SJSA1 (cell line): ENCODE measurements at places on chromosomes 11 and 22. TPM values are rescaled to one million over a fixed set of nuclear protein-coding genes. Genes with fewer than 3 reads are reported as not detected.

The LTBP3 gene
- total RNA-seq, result 22.9 and 52.0 TPM in 2 replicates

- DNase-seq, result no peak
Observed at GRCh38 chr22:29782061-29782845, 15.1 kb downstream of the UQCR10 start.

GRCh38 chr11:8373519-8374432 is 110.1 kb upstream of the LMO1 start:
- DNase-seq, result no peak

- no peak for DNase-seq
Observed at GRCh38 chr11:45025716-45026492, 75.2 kb upstream of the TP53I11 start.

GRCh38 chr22:48637231-48637630 is 1190.4 kb downstream of the BRD1 start:
- DNase-seq, result no peak

DNA sequence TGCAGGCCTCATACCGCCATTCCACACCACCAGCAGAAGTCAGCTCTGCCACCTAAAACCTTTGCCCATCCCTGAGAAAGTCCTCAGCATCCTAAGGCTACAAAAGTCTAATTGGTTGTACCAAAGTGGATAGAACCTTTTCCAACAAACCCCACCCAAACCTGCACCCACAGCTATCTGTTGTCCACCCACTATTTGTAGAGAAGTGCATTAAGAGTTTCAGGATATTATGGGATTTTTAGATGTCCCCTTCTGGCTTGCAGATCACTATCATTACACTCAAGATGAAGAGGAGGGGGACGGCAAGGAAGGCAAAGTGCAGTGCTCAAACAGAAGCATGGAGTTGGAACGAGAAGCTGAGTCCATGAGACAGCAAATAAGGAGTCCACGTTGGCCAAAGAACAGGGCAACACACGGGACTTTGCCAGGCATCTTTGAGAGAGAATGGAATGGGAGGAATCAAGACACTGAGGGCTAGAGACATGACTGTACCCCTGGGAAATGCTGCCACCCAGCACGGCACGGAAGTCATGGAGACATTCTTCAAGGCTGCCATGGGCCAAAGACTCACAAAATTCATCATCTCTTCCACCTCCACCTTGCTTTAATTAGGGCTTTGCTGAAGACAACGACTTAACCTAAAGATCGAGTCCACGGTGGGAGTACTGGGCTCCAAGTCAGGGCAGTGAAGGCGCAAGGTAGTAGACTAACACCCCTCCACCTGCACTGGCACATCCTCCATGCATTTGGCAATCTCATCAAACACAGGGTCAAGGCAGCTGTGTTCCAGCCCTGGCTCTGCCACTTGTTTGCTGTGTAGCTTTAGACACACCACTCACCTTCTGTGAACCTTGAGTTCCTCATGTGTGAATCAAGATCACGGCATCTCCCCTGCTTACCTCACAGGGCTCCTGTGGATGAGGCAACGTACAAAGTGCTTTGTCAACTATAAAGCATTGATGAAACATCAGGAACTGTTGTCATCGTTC is 112.9 kb upstream of the TMEM45B start:
- no peak for DNase-seq

- no peak for DNase-seq
Observed at GRCh38 chr11:40506226-40506625, 953.2 kb downstream of the LRRC4C start.

GRCh38 chr22:44271732-44272400 is 40.9 kb downstream of the SHISAL1 start:
- no peak for DNase-seq

The HBB gene
- not detected in 2 replicates for total RNA-seq

The BCR gene
- 27.0 and 28.6 TPM in 2 replicates for total RNA-seq

DNA sequence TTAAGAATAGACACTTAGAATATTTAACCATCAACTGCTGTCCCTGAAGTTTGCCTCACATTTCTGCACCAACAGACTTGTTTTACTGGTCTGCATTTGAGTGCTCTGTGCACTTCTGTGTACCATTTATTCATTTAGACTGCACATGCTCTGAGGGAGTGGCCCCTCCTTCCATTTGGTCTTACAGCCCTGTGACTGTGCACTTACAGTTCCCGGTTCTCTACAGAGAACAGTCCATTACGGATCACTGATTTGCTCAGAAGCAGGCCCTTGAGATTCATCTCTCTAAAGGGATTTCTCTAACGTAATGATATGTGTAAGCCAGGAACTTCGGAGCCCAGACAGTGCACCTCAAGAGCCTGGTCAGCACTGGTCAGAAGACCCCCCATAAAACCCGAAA is 247.3 kb upstream of the BLID start:
- DNase-seq, result no peak

The FOSL1 gene
- 72.1 and 97.5 TPM in 2 replicates for total RNA-seq

DNA sequence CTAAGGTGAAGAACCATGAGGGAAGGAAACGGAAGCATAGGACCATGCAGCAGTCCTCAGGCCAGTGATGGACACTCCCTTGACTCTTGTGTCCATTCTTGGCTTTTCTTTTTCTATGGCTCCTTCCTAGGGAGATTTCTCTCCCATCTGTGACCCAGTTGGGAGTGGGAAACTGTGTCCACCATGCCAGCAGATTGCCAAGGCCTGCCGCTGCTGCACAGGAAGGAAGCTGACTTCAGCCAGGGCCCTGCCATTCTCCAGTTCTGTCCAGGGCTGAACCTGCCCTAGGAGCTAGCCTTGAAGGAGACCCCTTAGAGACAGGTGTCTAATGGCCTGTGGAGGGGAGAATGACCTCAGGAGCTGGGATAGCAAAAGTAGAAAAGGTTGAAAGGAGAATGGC is 17.4 kb downstream of the SSH3 start:
- DNase-seq, result no peak

The SF1 gene
- total RNA-seq, result 154 and 170 TPM in 2 replicates

The HTR3A gene
- total RNA-seq, result not detected in 2 replicates

The NRGN gene
- total RNA-seq, result 2.9 and 5.2 TPM in 2 replicates

GRCh38 chr11:33646629-33647028 is 54.0 kb downstream of the C11orf91 start:
- DNase-seq, result no peak

GRCh38 chr11:87368151-87368550 is 330.4 kb downstream of the TMEM135 start:
- DNase-seq, result no peak

DNA sequence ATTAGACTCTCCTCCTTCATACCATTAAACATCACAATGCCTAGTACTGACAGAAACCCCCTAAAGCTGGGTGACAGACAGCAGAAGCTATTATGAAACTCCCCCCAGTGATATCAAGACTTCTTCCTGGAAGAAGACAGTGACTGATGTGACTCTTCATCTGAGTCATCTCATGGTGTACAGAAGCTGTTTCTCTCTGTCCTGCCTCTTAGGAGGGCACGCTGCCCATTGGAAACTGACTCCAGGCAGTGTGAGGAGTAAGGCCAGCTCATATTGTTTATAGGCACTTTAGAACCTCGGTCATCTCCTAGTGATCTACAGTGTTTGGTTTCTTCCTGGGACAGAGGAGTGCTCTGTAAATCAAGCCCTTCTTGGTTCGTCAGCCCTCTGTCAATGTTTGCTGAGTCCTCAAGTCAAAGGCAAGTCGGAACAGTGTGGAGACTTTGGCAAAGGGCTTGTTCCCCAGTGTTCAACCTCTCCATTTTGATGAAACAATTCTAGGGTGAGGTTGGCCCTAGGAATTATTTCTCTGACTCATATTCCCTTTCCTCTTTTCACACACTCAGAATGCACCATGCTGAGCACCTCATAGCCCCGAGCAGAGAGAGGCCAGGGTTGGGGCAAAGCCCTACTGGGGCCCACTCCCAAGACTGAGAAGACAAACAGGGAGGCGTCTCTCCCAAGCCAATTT is 172.5 kb upstream of the TMEM45B start:
- DNase-seq, result no peak

The UCP3 gene
- total RNA-seq, result 0.08 TPM in 1 of 2 replicates, not detected in the other

DNA sequence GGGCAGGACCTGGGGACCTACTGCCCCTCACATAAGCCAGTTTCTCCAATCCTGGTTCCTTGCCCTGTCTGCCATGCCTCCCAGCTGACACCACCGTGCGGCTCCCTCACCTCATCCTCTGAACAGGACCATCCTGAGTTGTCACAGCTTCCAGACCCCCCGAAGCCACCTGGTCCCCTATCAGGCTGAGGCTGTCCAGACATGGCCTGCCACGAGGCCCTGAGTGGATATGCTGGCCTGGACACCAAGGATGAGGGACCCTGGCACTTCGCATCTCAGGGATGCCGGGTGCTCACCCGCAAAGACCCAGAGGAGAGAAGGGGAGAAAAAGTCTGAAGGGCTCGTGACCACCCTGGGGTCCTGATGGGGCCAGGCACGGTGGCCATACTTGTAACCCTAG is 15.8 kb upstream of the CCDC188 start:
- no peak for DNase-seq

The PLEKHA7 gene
- not detected in 2 replicates for total RNA-seq

GRCh38 chr11:115221461-115222069 is 282.6 kb downstream of the CADM1 start:
- DNase-seq, result no peak

The C22orf31 gene
- not detected in 2 replicates for total RNA-seq

DNA sequence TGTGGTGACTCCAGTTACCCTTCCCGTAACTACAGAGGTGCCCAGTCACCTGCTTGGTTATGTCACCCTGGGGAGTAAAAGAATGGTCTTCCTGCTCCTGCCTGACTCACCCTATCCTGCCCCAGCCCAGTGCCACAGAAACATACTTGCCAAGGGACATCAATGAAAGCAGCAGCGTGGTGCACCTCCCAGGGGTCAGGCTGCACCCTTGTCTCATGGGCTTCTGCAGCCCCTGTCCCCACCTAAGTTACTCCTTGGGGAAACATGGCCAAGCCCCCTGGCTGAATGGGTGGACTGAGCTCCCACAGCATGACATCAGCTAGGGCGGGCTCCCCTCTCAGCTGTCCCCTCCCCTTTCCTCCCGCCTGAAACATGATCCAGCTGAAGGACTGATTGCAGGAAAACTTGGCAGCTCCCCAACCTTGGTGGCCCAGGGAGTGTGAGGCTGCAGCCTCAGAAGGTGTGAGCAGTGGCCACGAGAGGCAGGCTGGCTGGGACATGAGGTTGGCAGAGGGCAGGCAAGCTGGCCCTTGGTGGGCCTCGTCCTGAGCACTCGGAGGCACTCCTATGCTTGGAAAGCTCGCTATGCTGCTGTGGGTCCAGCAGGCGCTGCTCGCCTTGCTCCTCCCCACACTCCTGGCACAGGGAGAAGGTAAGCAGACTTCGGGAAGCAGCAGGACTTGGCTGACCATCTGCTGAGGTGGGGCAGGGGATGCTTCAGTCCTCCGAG is at the start of gene HTR3A:
Gene HTR3A, plus strand, starts transcription at position 368 of the 730 bp plus-strand sequence. Its CDS starts 218 bp downstream, at position 586.
- no peak for DNase-seq

The ANO3 gene
- total RNA-seq, result not detected in 2 replicates

The SMARCB1 gene
- total RNA-seq, result 91.8 and 121 TPM in 2 replicates

The DUSP8 gene
- 0.13 and 0.82 TPM in 2 replicates for total RNA-seq

DNA sequence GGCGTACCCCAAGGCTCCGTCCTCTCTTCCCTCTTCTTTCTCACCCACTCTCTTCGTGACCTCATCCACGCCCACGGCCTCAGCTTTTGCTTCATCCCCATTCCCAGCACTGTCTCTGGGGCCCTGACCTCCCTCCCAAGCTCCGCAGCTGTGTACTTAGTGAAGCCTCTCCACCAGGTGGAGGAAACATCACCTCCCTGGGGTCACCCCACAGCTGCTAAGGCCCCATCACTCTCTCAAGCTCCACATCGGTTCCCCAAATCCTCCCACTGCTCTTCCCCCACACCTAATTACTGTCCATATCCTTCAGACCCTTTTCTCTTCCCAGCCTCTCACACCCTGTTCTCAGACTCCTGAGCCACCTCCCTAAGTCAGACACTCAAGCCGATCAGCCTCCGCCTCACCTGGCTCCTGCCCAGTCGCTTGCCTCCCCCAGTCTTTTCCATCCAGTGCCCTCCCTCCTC is 7.9 kb upstream of the SYT7 start:
- DNase-seq, result no peak

DNA sequence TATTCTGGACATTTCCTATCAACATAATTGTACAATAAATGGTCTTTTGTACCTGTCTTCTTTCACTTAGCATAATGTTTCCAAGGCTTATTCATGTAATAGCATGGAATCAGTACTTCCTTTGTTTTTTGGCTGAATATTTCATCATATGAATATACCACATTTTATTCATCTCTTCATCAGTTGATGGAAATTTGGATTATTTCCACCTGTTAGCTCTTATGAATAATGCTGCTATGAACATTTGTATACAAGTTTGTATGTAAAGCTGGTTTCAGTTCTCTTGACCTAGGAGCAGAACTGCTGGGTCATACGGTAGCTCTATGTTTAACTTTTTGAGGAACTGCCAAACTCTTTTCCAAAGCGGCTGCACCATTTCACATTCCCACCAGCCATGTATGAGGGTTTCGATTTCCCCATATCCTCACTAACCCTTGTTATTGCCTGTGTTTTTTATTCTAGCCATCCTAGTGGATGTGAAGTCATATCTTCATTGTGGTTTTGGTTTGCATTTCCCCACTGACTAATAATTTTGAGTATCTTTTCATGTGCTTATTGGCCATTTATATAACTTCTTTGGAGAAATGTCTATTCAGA is 20.9 kb downstream of the EXT2 start:
- no peak for DNase-seq

DNA sequence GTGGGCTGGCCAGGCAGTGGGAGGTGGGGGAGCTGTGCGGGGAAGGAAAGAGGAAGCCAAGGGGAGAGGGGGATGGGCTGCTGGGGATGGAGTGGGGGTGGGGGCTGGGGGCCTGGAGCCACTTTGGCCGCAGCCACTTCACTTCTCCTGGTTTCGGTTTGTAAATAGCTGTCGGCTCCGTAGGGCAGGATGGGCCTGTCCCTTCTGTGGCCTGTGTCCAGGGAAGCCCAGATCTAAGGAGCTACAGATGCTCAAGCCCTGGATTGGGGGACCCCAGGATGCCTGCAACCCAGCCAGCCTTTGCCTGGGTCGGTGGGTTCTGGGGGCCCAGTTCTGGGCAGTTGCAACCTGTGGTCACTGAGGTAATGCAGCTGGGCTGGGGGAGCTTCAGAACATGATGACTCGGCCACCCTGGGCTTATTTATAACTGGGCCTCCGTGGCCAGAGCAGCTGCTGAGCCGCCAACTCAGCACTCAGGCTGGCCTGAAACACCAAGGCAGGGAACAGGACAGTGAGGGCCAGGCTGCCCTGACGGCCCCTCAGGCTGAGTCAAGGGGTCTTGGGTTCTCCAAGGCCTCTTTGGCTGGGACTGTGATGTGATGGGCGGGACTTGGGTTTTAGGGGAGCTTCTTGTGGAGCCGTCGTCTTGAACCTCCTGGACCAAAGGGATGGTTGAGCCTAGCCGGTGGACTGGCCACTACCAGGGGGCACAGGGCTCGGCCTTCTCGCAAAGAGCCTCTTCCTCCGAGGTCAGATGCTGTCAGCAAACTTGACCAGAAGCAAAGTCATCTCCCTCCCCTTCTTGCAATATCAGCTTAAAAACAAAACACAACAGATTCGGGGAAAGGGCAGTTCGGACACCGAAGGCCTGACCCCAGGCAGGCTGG is 15.0 kb upstream of the SLC39A13 start:
- DNase-seq, result no peak
